ENCODE measurements at places on chromosomes 16 and 17.

DNA sequence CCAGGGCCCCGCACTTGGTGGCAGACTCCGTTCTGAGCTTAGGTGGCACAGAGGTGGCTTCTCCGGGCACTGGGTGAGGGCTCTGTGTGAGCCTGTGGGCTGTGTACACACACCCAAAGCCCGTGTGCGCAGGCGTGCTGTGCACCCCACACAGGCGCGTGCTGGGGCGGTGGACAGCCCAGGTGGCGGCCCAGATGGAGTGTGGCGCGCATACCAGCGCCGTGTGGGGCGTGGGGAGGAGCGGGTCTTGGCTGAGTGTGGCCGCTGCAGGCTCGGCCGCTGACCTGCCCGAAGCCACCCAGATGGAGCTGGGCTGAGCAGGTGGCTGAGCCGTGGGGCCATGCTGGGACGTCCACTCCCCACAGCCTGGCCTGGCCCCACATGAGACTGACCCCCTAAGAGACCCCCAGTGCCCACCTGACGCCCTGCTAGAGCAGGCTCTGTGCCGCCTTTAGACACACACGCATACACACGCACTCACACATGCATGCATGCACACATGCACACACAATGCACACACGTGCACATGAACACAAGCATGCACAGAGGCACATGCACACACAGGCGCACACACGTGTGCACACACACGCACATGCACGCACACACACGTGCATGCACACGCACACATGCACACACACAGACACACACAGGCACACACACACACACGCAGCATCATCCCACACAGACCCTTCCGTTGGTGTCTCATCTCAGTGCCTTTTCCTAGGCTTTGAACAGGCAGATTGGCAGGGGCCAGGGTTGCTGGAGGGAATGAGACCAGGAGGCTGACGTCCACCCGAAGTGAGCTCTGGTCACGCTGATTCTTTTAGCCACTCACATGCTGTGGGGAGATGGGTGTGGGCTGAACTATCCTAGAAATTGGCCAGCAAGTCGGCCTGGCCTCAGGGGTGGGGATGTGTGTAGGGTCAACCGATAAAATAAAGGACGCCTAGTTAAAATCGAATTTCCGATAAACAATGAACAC lies 2.1 kb downstream of the PRR35 start:
- DNase-seq, result no peak

GRCh38 chr17:78408476-78409050 lies 30.1 kb downstream of the PGS1 start:
- no peak for DNase-seq

DNA sequence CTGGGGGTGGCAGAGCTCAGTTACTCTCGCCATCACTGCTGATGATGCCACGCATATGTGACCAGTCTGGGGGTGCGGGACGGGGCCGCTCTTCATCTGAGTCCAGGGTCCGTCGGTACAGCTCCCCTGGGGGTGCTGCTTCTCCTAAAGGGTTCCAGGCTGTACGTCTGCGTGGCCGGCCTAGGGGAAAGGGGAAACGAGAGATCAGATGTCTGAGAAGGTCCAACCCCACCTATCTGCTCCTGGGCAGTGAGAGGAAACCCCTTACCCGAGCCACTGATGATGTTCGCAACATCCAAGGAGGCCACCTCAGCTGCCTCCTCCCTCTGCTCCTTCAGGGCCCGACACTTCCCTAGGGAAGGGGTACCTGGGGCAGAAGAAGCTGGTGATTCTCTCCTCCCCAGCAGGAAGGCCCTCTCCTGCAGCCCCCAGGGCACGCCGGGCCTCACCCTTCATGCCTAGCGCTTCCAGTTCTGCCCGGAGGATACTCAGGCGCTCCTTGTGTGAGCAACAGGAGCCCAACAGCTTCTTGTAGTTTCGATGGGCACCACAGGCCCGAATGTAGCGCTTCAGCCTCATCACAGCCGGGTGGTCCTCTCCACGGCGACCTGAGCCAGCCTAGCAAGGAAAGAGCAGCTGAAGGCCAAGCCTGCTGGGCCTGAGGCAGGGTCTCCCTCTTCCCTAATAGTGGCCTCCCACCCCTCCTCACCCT lies 2.1 kb downstream of the HIRIP3 start:
- DNase-seq, result no peak

- peak; percentile 44 for DNase-seq
These were observed 9.2 kb downstream of the DYNC1LI2 start for GRCh38 chr16:66741950-66742808.

All from forelimb muscle (tissue), 1 donor.